ENCODE measurements at places on chromosomes 1 and 21.

- no peak for DNase-seq
These were observed 46.3 kb downstream of the SKI start for GRCh38 chr1:2274231-2274928.

- DNase-seq = no peak
These were observed 1688.4 kb downstream of the PLA2G4A start for GRCh38 chr1:188517139-188517538.

DNA sequence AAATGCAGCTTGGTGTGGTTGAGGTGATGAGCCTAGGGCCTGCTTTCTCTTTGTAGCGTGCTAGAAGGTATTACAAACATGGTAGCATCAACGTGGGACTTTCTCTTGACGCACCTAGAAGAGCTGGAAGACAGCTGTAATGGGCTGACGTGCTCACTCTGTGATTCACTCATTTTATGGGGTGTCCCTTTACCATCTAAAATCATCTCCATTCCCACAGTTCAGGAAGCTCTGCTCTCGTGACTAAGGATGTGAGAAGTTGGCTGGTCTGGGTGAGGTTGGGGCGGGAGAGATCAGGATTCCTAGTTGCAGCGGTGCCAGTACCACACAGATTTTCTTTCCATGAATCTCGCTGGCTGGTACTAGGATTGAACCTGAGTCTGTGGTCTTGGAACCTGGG is 4.2 kb downstream of the HTR6 start:
- no peak for DNase-seq

DNA sequence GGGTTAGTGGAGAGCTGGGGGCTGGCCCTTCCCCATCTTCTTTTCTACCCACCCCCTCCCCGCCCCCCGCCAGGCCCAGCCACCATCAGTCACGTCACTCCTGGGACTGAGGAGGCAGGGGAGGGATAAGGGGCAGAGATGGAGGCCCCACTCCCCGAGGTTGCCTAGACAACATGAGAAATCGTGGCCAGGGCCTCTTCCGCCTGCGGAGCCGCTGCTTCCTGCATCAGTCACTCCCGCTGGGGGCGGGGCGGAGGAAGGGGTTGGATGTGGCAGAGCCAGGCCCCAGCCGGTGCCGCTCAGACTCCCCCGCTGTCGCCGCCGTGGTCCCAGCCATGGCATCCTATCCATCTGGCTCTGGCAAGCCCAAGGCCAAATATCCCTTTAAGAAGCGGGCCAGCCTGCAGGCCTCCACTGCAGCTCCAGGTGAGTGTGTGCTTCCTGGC is 1.2 kb downstream of the AMPD2 start:
- DNase-seq = peak; percentile 87

GRCh38 chr1:6703016-6703415 is 1.4 kb upstream of the DNAJC11 start:
- DNase-seq = no peak
